ENCODE measurements at places on chromosomes 2 and 18.
A peak's percentile ranks its signal among the peaks of the same experiment; 100 is the strongest.

DNA sequence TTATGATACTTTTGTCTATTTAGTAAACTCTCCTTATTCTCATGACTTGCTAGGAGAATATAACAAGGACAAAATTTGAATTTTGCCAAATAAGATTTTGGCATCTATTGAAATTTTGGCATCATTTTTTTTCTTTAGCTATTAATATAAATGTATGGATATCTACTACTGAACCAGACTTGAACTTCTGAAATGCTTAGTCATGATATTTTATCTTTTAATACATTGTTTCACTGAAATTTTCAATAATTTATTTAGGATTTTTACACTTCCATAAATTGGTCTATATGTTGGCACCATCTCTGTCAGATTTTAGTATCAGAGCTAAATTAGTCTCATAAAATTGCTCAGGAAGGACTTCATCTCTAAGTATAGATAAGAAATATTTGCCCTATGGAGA is 149.8 kb downstream of the CYP26B1 start:
- no peak for DNase-seq

DNA sequence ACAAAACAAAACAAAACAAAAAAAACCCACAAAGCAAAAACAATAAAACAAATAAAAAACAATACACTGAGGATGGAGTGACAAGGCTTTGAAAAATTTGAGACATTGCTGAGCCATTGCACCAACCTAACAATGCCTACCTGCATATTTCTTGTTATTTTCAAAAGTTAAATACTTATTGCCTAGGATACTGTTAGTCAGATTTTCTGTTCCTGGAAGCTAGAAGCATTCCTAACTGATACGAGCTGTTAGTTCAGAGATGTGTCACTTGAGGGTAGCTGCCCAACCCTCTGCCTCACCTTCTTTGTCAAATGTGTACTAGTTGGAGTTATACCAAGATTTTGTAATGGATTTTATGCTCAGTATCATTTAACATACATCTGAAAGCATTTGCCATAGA is 187.2 kb downstream of the TXNL1 start:
- DNase-seq: no peak

GRCh38 chr2:220855296-220855695 is 716.8 kb downstream of the EPHA4 start:
- DNase-seq: no peak

- no peak for DNase-seq
Measured at GRCh38 chr2:136377423-136378382, 259.8 kb upstream of the CXCR4 start.

DNA sequence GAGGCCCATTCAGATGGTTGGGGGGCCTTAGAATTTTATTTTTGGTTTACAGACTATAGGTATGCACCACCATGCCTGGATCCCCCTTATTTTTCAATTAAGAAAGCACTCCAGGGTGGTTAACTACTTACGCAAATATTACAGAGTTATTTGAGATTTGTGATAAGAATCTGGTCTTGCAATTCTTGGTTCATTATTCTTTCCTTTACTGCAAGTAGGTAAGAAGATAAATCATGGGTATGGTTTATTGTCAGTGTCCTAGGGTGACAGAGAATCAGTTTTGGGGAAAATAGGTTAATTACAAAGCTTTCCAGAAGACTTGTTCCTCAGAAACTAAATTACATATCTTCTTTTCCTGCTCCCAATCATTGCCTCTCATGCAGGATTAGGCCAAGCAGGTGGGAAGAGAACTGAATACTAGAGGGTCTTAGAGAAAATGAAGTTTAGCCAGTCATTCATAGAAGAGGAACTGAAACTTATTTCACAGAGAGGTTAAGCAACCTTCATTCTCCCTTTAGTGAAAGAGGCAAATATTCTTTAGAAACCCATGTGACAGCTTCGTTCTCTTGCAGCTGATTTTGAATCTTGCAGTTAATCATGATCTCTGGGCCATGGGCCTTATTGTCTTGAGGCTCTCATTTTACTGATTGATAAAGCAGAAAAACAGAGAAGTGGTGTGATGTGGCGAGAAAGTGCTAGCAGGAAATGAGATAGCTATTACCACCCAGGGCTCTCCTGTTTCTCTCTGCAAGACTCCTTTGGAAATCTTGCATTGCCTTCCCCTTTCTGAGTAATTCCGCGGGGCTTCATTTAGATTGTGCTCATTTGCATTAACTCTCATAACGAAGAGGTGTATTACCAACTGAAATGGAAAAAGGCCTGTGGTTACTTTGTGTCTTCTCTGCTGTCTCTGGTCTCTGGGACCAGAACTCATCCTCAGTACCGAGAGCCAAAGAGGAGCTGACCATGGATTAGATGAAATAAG is 44.8 kb upstream of the ARHGAP25 start:
- no peak for DNase-seq

GRCh38 chr18:68703326-68703725 is 11.6 kb downstream of the TMX3 start:
- DNase-seq: no peak

- DNase-seq: no peak
Measured at GRCh38 chr2:105187531-105187930, 54.0 kb upstream of the GPR45 start.

DNA sequence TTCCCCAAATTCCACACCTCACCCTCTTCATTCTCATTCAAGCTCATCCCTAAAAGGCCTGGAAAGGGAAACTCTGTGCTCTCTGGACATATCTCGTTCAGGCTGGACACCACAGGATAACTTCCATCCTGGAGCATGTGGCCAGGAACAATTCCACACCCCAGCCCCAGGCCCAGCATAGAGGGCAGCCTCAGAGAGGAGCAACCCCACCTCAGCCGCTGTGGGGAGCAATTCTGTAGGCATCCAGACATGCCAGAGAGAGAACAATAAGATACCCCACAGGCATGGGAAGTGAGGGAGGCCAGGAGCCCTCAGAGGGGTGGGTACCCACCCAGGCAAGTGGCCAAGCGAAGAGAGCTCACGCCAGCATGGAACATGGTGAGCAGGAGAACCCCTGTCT is 143.4 kb downstream of the GFPT1 start:
- DNase-seq: no peak

DNA sequence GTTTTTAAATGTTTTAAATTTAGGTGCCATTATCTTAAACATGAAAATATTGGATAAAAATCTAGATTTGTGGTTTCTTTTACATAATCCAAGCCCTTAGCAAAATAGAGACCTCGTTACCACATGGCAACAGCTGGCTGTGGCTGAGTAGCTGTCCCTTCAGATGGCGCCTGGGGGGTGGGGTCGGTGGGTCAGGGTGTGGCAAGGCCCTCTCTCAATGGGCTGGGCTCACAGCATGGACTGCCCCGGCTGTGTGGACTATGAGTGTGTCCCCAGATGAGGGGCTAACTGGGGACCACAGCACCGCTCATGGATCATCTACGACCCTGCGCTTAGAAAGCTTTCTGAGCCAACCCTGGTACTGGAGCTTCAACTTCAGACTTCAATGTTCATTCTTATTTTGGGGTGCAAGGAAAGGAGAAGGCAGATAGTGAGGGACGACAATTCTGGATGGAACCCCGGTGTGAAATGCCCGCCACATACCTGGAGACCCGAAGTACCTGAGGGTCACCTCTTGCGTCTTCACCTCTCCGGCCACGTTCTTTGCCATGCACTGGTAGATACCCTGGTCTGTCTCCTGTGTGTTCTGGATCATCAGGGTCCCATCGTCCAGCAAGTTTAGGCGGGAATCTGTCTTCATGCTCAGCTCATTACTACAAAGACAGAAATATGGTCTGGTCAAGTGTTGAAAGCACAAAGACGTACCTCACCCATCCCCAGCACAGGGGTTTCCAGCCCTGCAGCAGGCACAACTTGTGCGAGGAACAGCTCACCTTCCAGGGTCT is 71.0 kb downstream of the PXDN start:
- no peak for DNase-seq

GRCh38 chr18:35289293-35289692 is 736 bp downstream of the ZSCAN30 start:
- no peak for DNase-seq

- no peak for DNase-seq
Measured at GRCh38 chr2:156321243-156321904, 11.1 kb downstream of the NR4A2 start.

DNA sequence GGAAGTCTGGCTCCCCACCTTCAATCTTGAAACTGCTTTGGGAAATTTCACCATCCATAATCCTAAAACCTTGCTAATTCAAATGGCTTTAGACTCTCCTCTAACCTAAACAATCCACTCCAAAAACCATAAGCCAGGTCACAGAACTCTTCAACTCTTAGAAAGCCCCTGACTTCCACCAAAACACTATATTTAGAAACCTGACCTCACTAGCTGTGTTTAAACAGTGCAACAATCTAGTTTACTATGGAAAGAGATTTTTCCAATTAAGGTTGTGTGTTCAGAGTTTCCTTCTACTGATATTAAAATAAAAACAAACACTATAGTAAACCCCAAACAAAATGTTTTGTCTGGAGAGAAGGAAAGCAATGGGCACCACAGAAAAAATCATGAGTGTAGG is 308.1 kb downstream of the OSR1 start:
- DNase-seq: no peak

DNA sequence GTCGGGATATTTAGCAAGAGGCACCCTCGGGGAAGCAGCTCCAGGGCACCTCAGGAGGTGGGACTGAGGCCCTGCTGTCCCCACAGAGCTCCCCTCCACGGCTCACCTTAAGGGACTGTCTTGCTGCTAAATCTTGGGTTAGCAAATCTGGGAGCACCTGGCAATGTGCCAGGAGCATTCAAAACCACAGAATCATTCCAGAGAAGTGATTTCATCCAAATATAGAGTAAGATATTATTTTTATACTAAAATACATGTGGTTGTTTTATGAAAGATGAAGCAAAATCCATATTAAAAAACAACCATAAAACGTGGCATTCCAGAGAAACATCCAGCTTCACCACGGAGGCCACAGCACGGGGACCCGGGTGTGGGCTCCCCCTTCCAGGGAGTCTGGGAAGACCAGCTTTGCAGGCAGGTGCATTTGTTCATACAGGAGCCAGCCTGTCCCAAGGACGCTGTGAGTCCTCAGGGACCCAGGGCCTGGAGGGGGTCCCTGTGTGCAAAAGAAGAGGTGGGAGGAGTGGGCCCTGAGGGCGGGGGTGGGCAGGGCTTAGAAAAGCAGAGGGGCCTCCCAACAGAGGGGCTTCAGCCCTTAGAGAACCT is 16.3 kb downstream of the HS1BP3 start:
- DNase-seq: no peak

DNA sequence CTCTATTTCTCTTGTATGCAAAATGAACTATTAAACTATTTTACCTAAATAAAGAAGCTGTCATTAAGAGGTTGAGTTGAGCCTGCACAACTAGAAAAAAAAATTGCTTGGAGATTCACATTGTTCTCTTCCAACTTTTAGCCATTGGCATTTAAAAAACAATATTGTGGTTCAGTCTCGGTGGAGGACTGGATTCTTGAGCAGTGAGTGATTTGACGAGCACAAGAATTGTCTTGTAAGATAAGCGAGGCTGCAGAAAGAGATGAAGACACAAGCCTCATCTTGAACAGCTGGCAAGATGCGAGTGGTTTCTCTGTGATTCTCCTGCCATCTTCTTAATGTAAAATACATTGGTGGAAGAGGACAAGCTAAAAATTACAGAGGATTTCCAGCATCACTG is 67.0 kb downstream of the GALR1 start:
- no peak for DNase-seq

DNA sequence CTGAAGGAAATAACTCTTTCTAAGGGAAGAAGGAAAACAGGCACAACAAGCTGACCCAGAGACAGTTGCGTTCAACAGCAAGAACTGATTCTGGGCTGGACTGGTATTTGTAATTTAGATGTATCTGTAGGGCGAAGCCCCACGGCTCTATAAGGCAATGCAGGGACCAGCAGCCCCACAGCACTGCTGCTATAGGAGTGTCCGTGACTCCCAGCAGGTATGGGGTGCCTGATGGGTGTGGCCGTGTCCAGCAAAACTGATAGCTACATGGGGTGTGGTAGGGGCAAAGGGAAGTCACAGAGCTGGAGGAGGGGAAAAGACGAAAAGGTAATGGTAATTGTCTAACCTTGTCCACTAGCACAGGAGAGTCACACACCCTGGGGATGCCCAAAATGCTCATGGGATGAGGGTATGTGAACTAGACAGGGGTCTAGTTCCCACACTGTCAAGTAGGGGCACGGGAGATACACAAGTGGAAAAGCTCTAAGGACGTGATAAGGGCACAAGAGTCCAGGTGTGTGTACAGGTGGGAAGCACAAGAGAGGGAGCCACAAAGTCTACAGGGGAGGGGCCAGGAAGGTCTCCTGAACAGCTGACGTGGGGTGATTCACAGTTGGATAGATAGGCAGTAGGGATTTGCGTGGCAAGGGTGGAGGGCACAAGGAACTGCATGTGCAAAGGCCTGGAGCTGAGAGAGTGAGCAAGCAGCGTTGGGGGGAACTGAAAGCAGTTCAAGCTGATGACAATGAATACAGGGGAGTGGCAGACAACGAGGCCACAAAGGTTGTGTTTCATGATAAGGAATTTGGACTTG is 48.5 kb upstream of the ASPRV1 start:
- no peak for DNase-seq

DNA sequence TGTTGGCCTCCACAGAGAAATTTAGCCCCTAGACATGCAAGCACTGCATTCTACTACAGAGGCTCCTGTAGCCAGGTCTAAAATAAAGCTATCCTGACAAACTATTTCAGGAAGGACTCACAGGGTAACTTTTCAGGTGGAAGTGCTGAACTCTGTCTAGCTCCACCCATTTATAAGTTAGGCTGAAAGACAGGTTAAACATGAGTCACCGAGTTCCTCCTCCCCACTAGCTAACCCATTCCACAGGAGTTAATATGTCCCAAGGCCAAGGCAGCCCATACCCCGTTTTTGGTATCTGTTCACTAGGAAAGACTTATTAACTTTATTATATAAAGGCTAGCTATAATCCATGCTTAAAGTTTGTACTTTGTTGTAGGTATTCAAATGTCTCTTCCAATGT is 3.5 kb downstream of the CWC22 start:
- DNase-seq: no peak

- DNase-seq: no peak
Measured at GRCh38 chr2:221478485-221478863, 93.6 kb downstream of the EPHA4 start.

GRCh38 chr2:70596293-70596692 is 42.7 kb upstream of the TGFA start:
- DNase-seq: no peak

- no peak for DNase-seq
Measured at GRCh38 chr2:121873864-121874263, 118.4 kb downstream of the TSN start.

GRCh38 chr2:217222309-217222910 is 362.5 kb upstream of the TNP1 start:
- no peak for DNase-seq

DNA sequence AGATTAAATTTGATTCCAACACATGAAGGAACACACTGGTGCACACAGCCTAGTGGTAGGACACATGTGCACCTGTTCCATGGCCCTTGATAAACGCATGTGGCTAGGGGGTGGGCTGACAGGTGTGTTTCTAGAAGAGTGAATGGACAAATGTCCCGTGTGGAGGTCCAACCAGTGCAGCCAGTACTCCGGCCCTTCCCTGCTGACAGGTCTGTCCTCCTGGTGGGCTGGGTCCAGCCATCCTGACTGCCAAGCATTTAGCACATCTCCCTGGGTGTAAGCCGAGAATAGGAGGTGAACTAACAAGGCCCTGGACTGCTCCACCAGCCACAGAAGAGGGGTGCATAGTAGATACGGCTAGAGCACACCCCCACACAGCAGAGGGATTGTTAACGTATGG is 258.7 kb upstream of the RAB6C start:
- DNase-seq: no peak

GRCh38 chr18:32867936-32868335 is 95.1 kb upstream of the KLHL14 start:
- no peak for DNase-seq

GRCh38 chr18:37322492-37323035 is 243.0 kb downstream of the CELF4 start:
- DNase-seq: peak; percentile 27
